ENCODE measurements at places on chromosomes 1 and 21.

GRCh38 chr1:181107711-181108110 lies 19.2 kb downstream of the IER5 start:
- DNase-seq = no peak

- DNase-seq = no peak
Observed at GRCh38 chr1:184691719-184692324, 62.8 kb downstream of the EDEM3 start.

DNA sequence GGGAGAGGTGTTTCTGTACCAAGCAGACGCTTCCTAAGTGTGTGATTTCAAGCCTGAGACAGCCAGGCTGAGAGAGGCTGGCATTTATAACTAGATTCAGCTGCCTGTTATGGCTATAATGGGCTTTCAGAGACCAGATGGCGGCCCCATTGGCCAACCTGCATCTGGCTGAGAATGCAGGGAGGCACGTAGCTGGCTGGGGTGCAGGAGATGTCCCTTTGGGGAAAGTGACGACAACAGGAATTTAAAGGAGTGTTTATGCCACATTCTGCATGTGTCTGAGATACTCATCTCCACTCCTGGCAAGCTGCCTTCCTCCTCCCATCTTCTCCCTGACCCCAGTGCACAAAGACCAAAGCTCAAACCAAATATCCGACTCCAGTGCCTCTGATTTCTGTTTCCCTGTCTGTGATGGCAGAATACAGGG lies 21.3 kb upstream of the CCDC190 start:
- DNase-seq = no peak

- no peak for DNase-seq
Observed at GRCh38 chr1:71638081-71638766, 557.4 kb upstream of the ZRANB2 start.

- DNase-seq = no peak
Observed at GRCh38 chr21:44357064-44357837, 3.8 kb downstream of the TRPM2 start.

GRCh38 chr1:205286335-205286950 lies 35.1 kb downstream of the NUAK2 start:
- DNase-seq = no peak

All from right atrium auricular region (tissue), 2 donors.